ENCODE measurements at places on chromosomes 5 and 9. TPM values are rescaled to one million over a fixed set of nuclear protein-coding genes. Genes with fewer than 3 reads are reported as not detected.

- no peaks in the 10 kb centered on the region for H3K36me3 ChIP-seq
- H3K27me3 ChIP-seq: no peaks in the 10 kb centered on the region
Measured at GRCh38 chr9:90909225-90909624, 107.6 kb downstream of the SYK start.

DNA sequence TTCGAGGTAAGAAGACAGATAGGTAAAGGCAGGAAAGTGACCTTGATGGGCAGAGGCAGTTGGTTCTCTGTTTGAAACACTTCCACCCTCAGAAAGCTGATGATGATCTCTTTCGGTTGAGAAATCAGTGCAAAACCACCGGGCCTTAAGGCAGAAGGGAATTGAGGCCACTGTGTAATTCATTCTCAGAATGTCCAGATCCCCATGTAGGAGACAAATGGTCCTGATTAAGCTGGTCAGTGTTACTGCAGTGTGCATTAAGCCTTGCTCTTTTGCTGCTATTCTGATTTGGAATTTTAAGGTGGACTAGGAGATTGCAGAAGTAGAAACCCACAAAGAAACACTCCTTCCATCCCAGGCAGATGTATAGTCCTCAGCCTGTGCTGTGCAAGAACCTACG, 255.2 kb downstream of the ARHGAP26 start:
- H3K4me3 ChIP-seq: no peak overlapping the region
- peaks cover 13% of the 10 kb centered on the region for H3K4me1 ChIP-seq
- DNase-seq: no peak
- no peaks in the 10 kb centered on the region for H3K27me3 ChIP-seq

- DNase-seq: no peak
- no peaks in the 10 kb centered on the region for H3K4me1 ChIP-seq
Measured at GRCh38 chr9:83384214-83384613, 154.0 kb downstream of the FRMD3 start.

DNA sequence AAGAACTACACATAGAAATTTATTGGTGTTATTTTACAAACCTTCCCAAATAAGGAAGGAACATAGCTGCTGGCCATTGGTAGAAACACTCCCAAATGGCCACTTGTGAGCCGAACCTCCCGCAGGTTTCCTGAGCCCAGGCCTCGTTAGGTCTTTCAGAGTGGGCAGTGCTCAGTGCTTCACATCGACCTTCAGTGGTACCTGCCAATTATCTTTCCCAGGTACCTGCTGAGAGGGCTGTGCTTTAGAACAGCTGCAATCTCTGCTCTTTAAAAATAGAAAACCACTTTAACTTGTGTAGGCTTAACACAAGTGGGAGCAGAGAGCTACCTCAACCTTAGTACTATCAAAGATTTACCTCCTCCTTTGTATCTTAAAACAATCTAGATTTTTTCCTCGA, 334.1 kb downstream of the RFX3 start:
- H3K4me3 ChIP-seq: no peak overlapping the region
- no peak for DNase-seq
- H3K4me1 ChIP-seq: no peaks in the 10 kb centered on the region
- no peaks in the 10 kb centered on the region for H3K27me3 ChIP-seq
- no peaks in the 10 kb centered on the region for H3K36me3 ChIP-seq
- H3K27ac ChIP-seq: no peak overlapping the region

- no peak for DNase-seq
- no peak overlapping the region for H3K27ac ChIP-seq
- H3K4me1 ChIP-seq: no peaks in the 10 kb centered on the region
- H3K36me3 ChIP-seq: no peaks in the 10 kb centered on the region
- no peak overlapping the region for H3K4me3 ChIP-seq
Measured at GRCh38 chr5:158389786-158390185, 530.8 kb upstream of the CLINT1 start.

DNA sequence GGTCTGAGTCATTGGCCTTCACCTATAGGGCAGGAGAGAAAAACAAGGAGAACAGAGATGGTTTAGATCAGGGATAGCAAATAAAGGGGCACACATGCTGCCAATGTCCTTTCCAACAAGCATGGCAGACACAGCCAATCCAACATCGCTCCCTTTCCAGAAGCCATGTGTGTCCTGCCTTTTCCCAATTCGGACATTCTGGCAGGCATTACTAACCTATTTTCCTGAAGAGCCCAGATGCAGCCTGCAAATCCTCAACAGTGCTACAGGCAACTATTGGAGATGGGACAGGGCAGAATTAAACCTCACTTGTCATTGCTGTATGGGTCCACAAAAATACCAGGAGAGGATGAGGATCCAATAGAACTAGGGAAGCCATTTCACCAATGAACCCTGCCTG, 12.8 kb downstream of the PCDH1 start:
- H3K4me1 ChIP-seq: no peaks in the 10 kb centered on the region
- no peaks in the 10 kb centered on the region for H3K36me3 ChIP-seq
- no peak overlapping the region for H3K27ac ChIP-seq

DNA sequence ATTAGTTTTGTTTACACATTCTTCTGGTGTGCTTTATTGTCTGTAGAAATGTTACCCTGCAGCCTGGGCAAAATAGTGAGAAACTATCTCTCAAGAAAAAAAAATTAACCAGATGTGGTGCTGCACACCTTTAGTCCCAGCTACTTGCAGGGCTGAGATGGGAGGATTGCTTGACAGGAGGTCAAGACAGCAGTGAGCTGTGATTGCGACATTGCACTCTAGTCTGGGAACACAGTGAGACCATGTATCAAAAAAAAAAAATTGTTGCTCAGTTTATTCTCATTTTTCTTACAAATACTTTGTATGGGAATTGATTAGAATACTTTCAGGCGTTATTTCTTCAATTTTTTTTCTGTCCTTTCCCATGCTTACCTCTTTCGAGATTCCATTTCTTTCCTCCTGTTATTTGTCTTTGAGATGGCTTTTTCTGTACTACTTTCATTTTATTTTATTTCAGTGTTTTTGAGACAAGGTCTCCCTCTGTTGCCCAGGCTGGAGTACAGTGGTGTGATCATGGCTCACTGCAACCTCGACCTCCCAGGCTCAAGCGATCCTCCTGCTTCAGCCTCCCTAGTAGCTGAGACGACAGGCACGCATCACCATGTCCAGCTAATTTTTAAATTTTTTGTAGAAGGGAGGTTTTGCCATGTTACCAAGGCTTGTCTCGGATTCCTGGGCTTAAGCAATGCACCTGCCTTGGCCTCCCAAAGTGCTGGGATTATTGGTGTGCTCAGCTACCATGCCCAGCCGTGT, 24.9 kb downstream of the TENT2 start:
- H3K4me3 ChIP-seq: no peak overlapping the region
- no peak overlapping the region for H3K27ac ChIP-seq
- DNase-seq: no peak
- no peaks in the 10 kb centered on the region for H3K27me3 ChIP-seq

DNA sequence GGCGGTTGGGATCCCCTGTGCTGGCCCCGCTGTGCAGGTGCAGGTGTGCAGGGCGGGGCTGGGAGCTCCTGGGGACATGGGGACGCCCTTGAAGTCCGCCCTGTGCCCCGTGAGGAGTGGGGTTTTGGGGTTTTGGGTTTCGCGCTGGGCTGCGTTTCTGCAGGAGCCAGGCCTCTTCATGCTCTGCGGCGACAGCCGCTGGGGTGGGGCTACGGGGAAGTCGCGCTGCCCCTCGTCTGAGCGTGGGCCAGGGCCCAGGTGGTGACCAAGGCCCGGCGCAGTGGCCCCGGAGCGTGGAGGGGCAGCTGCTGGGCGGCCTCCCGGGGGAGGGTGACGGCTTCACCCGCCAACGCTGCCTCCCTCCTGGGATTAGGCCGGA, 47.8 kb upstream of the IRX4 start:
- H3K4me3 ChIP-seq: peak overlapping the region; percentile 69
- no peaks in the 10 kb centered on the region for H3K4me1 ChIP-seq
- peak overlapping the region; percentile 56 for H3K27ac ChIP-seq

DNA sequence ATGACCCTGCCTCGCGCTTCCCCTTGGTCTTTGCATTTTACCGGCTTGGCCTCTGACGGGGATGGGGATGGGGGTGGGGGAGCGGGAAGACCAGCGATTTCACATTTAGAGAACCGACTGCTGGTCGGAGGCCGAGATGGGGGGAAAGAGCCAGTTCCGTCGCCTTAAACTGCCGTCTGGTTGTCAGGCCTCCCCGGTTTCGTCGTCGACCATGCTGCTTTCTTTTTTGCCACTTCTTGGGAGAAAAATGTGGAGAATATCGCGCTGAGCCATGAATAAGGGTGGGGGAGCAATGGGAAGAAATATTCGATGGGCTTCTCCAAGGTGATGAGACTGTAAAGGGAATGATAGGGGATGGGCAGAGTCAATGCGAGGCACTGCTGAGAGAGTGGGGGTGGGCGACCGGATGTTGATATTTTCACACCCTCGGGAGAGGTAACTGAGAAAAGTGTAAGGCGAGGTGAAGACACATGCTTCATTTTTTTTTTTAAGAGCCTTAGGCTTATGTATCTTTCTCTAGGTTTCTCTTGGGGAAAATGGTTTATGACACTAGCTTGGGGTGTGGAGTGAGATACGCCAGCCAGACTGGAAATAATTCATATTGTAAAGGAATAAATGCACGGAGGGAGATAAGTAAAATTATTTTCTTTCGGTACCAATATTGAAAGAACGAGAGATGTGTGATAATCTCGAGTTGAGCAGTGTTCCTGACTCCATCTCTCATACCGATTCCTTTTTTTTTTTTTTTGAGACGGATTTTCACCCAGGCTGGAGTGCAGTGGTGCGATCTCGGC, 1.1 kb downstream of the KIF2A start:
- no peaks in the 10 kb centered on the region for H3K36me3 ChIP-seq
- peak overlapping the region; percentile 98 for H3K4me3 ChIP-seq
- H3K27ac ChIP-seq: peak overlapping the region; percentile 76
- DNase-seq: no peak

GRCh38 chr5:125461641-125462072, 715.2 kb upstream of the ZNF608 start:
- H3K4me3 ChIP-seq: no peak overlapping the region
- no peaks in the 10 kb centered on the region for H3K36me3 ChIP-seq
- no peak overlapping the region for H3K27ac ChIP-seq
- no peak for DNase-seq

DNA sequence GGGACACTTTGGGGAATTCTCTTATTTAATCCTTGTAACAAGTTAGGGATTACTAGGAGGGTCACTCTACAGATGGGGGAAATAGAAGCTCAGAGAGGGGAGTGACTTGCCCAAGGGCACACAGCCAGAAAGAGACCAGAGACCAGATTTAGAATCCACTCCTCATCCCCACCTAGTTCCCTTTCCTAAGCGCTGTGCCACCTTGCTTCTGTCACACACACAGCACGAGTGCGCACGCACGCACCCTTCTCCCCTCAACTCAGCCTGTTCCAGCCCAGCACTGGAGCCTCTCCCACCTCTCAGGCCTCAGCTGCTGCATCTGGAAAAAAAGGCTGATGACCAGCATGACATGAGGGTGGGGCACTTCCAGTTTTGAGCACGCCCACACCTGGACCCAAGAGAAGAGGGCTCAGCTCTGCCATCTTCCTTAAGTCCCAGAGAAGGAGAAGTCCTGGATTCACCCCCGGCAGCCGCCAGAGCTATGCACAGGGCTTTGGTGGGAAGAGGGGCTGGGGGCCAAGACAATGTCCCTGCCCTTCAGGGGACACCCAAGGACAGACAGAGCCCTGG, 18.5 kb downstream of the NR5A1 start:
- no peak for DNase-seq
- H3K4me1 ChIP-seq: no peaks in the 10 kb centered on the region
- H3K27me3 ChIP-seq: no peaks in the 10 kb centered on the region
- no peak overlapping the region for H3K27ac ChIP-seq
- H3K36me3 ChIP-seq: no peaks in the 10 kb centered on the region
- no peak overlapping the region for H3K4me3 ChIP-seq

Gene SGCD
- total RNA-seq: 20.4 TPM

Gene LEAP2
- not detected for total RNA-seq

Gene TIMD4
- total RNA-seq: 7.6 TPM

Gene LVRN
- 0.92 TPM for total RNA-seq

Gene CNTFR
- total RNA-seq: 13.7 TPM
